ENCODE measurements at places on chromosomes 6 and 20.

DNA sequence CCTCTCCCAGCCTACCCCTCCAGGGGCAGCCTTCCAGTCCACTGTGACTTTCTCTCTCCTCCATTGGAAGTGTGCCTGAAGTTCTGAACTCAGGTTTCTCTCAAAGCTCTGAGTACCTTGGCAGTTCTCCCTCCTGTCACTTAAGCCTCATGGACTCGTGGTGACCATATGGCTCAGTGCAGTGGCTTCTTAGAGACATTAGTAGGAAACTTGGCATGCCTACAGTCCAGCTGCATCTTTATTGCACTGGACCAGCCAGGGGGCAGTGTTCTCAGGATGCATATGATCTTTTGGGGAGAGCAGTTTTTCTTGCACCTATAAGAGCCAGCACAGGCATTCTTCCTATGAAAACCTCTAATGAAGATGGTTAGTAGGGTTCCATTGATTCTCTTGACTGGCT is 47.5 kb upstream of the KCNK16 start:
- DNase-seq, result no peak

- DNase-seq, result no peak
These were observed 53.6 kb downstream of the CDC40 start for GRCh38 chr6:110233770-110234374.

GRCh38 chr6:119142041-119142440 is 63.6 kb upstream of the FAM184A start:
- DNase-seq, result no peak

DNA sequence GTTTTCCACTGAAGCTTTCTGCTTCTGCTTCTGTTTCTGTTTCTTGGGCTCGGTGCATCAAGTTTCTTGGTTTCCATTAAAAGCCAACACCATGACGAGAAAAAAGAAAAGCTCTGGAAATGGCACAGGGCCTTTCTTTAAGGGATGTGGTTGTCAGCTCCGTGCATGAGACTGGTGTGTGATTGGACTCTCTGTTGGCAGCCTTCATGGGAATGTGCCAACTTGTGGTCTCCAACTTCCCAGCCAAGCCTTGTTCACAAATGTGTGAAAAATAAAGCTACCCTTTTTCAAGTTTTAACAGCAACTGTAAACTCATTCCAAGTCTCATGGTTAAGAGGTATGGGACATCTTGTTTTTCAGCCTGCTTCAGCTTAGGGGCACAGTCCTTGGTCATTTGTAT is 68.7 kb upstream of the CST7 start:
- DNase-seq, result no peak

- DNase-seq, result peak; percentile 11
These were observed 735 bp upstream of the SLC23A2 start for GRCh38 chr20:5002077-5002413.

- DNase-seq, result peak; percentile 40
These were observed 1.9 kb upstream of the ULBP1 start for GRCh38 chr6:149961728-149962425.

DNA sequence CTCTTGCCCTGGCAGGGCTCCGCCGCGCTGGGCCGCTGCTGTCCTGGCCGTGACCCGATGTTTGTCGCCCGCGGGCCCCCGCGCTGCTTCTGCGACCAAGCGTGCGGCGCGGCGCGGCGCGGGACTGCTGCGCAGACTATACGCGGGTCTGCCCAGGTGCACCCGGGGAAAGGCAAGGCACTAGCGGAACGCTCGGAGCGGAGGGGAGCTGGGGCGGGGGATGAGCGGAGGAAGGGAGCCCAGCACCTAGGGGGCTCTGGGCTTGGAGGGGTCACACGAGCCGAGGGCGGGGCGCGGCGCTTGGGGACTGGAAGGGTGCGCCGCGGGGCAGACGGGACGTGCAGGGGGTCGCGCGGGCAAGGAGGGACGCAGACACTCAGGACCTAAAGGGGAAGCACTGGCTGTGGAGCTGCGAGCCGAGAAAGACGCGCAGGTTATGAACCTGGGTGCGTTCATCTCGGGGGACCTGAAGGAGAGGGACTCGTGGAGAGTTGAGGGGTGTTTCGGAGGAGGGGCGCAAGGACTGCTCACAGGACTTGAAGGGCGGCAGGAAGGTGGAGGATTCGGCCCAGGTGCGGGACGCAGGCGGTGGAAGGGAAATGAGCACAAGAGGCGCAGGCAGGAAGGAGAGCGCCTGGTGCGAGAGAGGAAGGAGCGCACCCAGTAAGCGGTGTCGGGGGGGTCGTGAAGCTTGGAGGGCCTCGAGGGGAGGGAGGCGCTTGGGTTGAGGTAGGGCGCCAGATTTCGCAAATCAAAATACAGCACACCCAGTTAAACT is 40.8 kb upstream of the ZNFX1 start:
- peak; percentile 15 for DNase-seq

DNA sequence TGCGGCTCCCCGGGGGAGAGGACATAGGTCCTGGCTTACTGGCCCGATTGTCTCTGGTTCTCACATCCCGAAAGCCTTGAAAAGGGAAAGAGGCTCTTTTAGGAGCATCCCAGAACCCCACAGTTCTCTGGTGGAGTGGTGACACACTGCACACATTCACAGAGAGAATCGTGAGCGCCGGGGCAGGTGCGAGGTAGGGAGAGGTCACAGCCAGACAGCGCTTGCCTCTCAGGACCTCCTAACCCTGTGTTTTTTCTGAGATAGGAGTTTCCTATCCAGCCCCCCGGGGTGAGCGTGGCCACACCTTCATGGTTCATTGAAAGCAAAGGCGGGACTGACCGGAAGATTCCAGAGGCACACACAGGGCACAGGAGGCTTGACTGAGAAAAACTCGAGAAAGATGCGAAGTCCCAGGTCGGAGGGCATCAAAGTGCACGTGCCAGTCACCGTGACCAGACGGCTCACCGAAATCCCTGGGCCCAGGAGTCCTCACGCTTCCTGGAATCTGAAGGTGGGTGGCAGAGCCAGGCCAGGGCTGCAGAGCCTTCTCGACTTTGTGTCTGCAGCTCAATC is 46.5 kb upstream of the FRMD1 start:
- DNase-seq, result no peak

GRCh38 chr6:10386756-10387654 is 27.9 kb downstream of the TFAP2A start:
- no peak for DNase-seq

GRCh38 chr6:92050216-92050615 is 1369.1 kb downstream of the EPHA7 start:
- DNase-seq, result no peak

GRCh38 chr20:7313047-7313446 is 545.6 kb downstream of the BMP2 start:
- no peak for DNase-seq

DNA sequence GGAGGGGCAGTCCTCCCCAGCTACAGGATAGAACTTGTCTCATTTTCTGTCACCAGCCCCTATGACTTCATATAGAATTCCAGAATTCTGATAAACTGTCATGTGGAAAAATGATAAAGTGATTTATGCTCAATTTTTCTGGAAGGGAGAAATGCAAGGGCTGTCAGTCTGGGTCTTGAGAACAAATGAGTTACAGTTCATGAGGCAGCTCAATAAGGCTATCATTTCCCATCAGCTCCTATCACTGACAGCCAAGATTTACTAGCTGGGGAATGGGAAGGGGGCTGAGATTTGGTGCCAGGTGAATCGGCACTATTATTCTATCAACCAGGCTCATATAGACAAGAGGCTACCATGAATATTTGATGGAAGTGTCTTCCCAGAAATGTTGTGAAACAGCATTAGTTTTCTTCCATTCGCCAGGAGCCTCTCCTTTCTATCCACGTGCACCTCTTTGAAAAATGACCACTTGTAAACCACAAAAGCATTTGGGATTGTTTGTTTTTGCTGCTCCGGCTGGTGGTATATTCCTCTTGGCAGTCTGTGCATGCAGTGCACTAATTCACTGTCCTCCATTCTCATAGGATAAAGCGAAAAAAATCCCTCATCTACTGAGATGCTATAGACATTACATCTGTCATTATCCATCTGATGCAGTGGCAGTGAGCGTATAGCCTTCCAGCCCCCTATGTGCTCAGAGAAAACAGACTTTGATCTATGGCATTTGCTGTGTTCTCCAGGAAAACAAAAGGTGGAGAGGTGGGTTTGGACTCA is 528.7 kb upstream of the RNF217 start:
- DNase-seq, result no peak

DNA sequence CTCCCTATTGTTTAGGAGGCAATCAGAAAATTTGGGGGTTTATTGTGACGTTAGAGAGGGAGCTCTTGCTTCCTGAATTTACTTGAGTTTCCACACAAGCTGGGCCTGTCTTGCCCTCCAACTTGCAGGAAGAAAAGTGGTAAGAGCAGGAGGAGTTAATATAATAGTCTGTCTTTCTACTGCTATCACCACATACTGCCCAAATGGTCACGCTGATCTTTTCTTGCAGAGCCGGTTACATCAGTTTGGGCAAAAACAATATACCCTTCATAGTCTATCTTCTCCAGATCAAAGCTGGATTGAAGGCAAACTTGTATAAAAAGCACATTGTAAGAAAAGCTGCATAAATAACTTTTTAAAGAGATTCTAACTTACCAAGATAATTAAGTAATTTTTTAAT is 46.3 kb upstream of the ECHDC1 start:
- DNase-seq, result no peak

- DNase-seq, result no peak
These were observed 174.7 kb downstream of the TMEM242 start for GRCh38 chr6:157148391-157149323.

- no peak for DNase-seq
These were observed 9.1 kb downstream of the MAPK13 start for GRCh38 chr6:36139431-36139830.

GRCh38 chr6:5946181-5946580 is 60.5 kb downstream of the NRN1 start:
- no peak for DNase-seq

GRCh38 chr6:14009431-14009830 is 84.7 kb downstream of the RNF182 start:
- DNase-seq, result no peak

DNA sequence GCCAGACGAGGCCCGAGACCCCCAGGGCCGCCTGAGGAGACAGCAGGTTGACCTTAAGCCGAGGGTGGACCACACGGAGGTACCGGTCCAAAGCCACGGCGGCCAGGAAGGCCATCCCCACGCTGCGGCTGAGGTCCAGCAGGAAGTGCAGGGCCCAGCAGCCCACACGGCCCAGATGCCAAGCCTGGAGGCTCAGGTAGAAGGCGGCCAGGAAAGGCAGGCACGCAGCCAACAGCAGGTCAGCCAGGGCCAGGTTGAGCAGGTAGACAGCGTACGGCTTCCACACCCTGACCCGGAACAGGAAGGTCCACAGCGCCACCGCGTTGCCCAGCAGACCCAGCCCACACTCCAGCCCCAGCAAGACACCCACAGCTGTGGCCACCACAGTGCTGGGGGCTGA is 366 bp downstream of the GPR31 start:
- DNase-seq, result no peak

DNA sequence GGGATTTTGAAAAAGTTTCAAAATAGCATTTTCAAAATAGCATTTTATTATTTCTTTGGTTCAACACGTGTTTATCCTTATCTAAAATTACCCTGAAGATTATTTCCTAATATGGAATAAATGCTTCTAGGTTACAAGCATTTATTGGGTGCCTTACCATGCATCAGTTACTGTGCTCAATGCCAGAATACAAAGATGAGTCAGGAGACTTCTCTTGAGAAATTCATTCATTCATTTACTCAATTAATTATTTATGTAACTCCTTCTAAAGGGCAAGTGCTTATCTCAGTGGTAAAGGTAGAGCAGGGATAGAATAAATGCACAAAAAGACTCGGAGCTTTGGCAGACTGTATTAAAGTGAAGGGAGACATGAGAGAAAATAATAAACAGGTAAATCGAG is 150.1 kb upstream of the PDE7B start:
- DNase-seq, result no peak

DNA sequence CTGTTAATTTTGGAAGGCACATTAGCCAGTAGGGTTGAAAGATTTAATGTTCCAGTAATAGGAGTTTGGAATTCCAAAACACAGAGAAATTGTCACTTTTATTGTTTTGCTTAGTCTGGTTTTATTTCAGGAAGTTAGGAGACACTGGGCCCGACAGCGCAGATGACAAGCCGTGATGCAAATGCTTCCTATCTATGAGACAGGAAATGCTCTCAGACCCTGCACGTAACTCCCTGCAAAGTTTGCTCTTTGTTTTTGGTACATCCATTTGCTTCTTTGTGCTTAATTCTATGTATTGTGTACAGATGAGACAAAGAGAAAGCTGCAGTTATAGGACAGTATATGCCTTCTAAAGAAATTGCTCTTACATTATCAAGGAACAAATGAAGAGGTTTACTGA is 201.6 kb upstream of the SGK1 start:
- DNase-seq, result peak; percentile 28

DNA sequence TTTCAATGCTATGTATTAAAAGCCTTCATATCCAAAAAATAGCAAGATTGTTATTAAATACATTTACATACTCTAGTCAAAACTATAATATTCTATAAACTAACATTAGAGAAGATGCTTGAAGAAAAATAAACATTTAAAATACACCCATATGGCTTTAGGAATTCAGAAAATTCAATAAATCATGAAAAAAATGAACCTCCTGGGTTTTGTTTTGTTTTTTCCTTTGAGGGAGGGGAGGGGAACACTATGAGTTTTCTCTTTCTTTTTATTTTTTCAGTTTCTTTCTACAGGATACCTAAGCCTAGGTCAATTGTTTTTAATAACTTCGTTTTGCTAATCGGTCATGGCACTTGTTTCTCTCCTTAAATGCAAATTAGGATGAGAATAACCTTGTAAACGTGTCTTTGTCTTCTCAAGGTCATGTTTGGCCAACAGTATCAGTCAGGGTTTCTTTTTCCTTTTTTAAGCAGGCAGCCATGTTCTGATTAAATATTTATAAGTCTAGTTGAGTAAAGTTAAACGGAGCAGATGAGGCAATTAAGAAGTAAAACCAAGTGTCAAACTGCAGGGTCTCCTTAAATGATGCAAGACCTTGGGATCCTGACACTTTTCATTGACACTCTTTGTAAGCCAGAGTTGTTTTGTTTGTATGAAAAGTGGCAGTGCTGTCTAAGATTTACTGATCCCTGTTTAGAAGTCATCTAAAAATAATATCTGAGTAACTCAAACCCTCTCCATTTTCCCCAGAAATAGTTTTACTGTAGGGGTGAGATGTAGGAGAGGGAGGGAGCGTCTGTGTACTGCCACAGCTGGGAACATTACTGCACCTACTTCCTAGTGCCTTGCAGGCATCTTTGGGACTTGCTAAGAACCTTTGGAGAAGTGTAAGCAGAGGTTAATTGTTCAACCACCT is 392.3 kb downstream of the PLCB1 start:
- no peak for DNase-seq

GRCh38 chr6:145023116-145023726 is 712.1 kb downstream of the EPM2A start:
- no peak for DNase-seq

- DNase-seq, result no peak
These were observed 95.9 kb upstream of the IYD start for GRCh38 chr6:150272976-150273315.

DNA sequence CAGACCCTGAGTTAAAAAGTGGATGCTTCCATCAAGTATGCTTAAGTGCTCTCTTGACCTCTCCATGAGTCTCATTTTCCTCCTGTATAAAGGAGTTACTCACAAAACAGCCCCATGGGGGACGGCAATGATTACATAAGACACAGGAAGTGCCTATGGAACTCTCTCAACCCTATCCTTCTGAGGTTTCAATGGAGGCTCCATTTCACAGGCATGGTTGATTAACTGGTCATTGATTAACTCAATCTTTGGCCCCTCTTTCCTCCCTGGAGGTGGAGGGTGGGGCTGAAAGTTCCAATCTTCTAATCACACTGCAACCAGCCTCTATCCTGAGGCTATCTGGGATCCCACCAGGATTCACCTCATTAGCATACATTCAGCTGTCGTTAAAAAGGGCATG is 29.3 kb downstream of the CST8 start:
- DNase-seq, result no peak
